ENCODE measurements at places on chromosomes 12 and 14.
A peak's percentile ranks its signal among the peaks of the same experiment; 100 is the strongest.

DNA sequence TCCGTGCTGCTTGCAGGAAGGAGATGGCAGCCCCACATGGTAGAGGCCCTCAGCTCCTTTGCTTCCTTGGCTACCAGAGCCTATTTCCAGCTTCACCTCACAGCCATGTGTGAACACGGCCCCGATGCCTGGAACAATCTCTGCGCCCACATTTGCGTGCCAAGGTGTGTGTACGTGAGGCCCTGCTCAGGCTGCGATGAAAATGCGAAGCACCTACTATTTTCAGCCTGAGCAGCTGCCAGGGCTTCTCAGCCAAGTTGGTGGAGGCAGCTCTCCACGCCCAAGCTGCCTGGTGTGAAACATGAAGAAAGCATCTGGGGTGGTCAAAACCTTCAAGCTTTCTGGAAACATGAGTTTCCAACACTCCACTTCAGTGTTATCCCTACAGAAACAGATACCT lies 177.8 kb upstream of the EGLN3 start:
- DNase-seq, result no peak

DNA sequence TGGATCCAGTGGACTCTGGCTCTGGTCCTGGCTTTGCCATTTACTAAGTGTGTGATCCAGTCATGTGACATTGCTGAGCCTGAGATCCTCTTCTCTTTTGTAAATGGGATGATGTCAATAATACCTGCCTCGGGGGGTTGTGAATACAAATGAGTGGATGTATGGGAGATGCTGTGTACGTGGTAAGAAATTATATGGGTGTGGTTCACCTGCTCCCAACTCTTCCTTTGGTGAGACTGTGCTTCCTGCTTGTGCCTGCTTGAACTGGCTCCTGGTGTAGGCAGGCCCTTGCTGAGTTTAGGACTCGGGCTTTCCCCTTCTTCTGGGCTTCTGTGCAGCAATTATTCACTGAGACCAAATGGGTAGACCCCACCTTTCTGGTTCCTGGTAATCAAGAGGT lies 189.5 kb upstream of the FRMD6 start:
- no peak for DNase-seq

- DNase-seq, result no peak
These were observed 5.0 kb downstream of the RASAL1 start for GRCh38 chr12:113130457-113131135.

DNA sequence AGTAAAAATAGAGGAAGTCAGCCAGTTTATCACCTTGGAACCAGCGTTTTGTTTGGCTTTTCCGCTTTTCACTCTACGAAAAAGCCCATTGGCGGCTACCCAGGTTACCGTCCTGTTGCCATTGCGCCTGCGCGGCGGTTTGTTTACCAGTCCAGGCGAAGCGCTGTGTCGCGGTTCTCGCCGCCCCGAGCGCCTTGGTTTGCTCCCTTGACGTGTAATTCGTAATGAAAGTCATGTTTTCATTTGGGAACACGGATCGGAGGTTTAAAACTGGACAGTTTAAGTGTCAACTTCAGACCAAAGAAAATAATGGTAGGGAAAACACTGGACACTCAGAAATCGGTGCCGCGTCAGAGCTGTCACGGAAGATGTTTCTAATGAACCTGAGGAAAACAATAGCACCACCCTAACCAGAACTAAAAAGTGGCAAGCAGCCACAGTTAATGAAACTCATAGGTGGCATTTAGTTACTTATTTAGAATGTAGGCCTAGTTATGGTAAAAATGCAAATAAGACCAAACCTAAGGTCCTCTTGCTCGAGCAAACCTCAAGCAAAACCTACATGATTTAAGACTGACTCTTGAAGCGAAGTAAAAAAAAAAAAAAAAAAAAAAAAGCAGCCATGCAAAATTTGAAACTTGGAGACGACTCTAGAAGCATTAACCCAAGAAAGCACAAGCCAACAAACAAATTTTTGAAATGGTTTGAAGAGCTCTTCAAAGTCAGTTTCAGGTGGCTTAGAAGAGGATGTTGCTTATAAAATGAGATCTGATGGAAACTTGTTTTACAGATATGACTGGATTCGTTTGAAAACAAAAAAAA lies 790 bp upstream of the GPR19 start:
- DNase-seq, result peak; percentile 94
